Uterus (tissue), 4 donors: ENCODE measurements at places on chromosomes 3 and 15. TPM values are rescaled to one million over a fixed set of nuclear protein-coding genes. Genes with fewer than 3 reads are reported as not detected.

The FETUB gene
- total RNA-seq: not detected

The CISH gene
- total RNA-seq: not detected

The UMPS gene
- 5.4 TPM for total RNA-seq

The KBTBD8 gene
- total RNA-seq: not detected

The CD276 gene
- total RNA-seq: 11.5 TPM

The NEK4 gene
- total RNA-seq: 16.8 TPM

The IFT122 gene
- 4.1 TPM for total RNA-seq
